ENCODE measurements at places on chromosomes 3 and 15. TPM values are rescaled to one million over a fixed set of nuclear protein-coding genes. Genes with fewer than 3 reads are reported as not detected.

The ADPRH gene
- 2.7 TPM for total RNA-seq

The ZPLD1 gene
- total RNA-seq: not detected

The SKOR1 gene
- under 0.01 TPM for total RNA-seq

The TAMM41 gene
- 9.9 TPM for total RNA-seq

The SCAPER gene
- total RNA-seq: 5.9 TPM

The PAQR5 gene
- 5.1 TPM for total RNA-seq

The GP9 gene
- not detected for total RNA-seq

The C3orf80 gene
- 0.20 TPM for total RNA-seq

The IMPG2 gene
- total RNA-seq: 0.20 TPM

The CPLX3 gene
- total RNA-seq: not detected

The SCG5 gene
- total RNA-seq: 1.8 TPM

The TMEM207 gene
- total RNA-seq: not detected

The PLA2G4E gene
- total RNA-seq: not detected

The NME9 gene
- total RNA-seq: not detected

The TEX9 gene
- total RNA-seq: 4.1 TPM

The IL17RC gene
- total RNA-seq: 84.5 TPM

The GOLGA8G gene
- not detected for total RNA-seq

The LEKR1 gene
- total RNA-seq: 2.2 TPM

The GRM2 gene
- total RNA-seq: not detected

The CHRD gene
- total RNA-seq: 0.20 TPM

The ALG1L2 gene
- total RNA-seq: 0.37 TPM

The GTPBP8 gene
- 52.5 TPM for total RNA-seq

The IL5RA gene
- total RNA-seq: not detected

The LRTM1 gene
- not detected for total RNA-seq

The LYZL4 gene
- total RNA-seq: not detected

The RBPMS2 gene
- total RNA-seq: under 0.01 TPM

The CPN2 gene
- not detected for total RNA-seq

The PP2D1 gene
- not detected for total RNA-seq

The AADACL2 gene
- total RNA-seq: not detected

The RYK gene
- 71.3 TPM for total RNA-seq

The TMEM108 gene
- not detected for total RNA-seq

The DTX3L gene
- total RNA-seq: 19.8 TPM

The CD80 gene
- total RNA-seq: not detected

The TEX55 gene
- not detected for total RNA-seq

The CP gene
- total RNA-seq: 0.73 TPM

The TGM5 gene
- not detected for total RNA-seq

The BCL6 gene
- total RNA-seq: 27.6 TPM

The ANKRD34C gene
- total RNA-seq: not detected

The ITGA11 gene
- 0.20 TPM for total RNA-seq

The ACTC1 gene
- not detected for total RNA-seq

The KNG1 gene
- total RNA-seq: not detected

The DNAJC19 gene
- 29.8 TPM for total RNA-seq

The GPR149 gene
- not detected for total RNA-seq

The TMEM212 gene
- total RNA-seq: not detected

The GOLGA6L4 gene
- 0.78 TPM for total RNA-seq

The C3orf22 gene
- not detected for total RNA-seq

The GOLGA6L7 gene
- total RNA-seq: not detected
